ENCODE measurements at places on chromosomes 7 and 10. TPM values are rescaled to one million over a fixed set of nuclear protein-coding genes. Genes with fewer than 3 reads are reported as not detected.

The BTBD16 gene
- total RNA-seq = not detected

The LIPF gene
- not detected for total RNA-seq

The PNLIPRP2 gene
- total RNA-seq = not detected

The CDK14 gene
- total RNA-seq = 17.6 TPM

The PLEKHS1 gene
- not detected for total RNA-seq

The UNCX gene
- total RNA-seq = not detected

The SLC18A2 gene
- 0.17 TPM for total RNA-seq

The NACAD gene
- total RNA-seq = 3.0 TPM

The OGDH gene
- total RNA-seq = 684 TPM

The C10orf53 gene
- not detected for total RNA-seq

The MYO1G gene
- total RNA-seq = 0.73 TPM

The MYPN gene
- total RNA-seq = 86.5 TPM

The PCDH15 gene
- total RNA-seq = 1.00 TPM

The SLC13A1 gene
- total RNA-seq = not detected

The AKR1C2 gene
- total RNA-seq = 44.4 TPM

The TCAF2 gene
- total RNA-seq = 0.08 TPM

The RBM20 gene
- 117 TPM for total RNA-seq

The C10orf105 gene
- total RNA-seq = 0.05 TPM

The LRRD1 gene
- 0.18 TPM for total RNA-seq

The ZNF736 gene
- total RNA-seq = 6.6 TPM

The ZNF786 gene
- total RNA-seq = 2.5 TPM

The POM121 gene
- 20.0 TPM for total RNA-seq

The MUC12 gene
- not detected for total RNA-seq

The SAP25 gene
- not detected for total RNA-seq

The STEAP1 gene
- 1.6 TPM for total RNA-seq

The SRI gene
- 79.1 TPM for total RNA-seq

The EIF4H gene
- total RNA-seq = 194 TPM

The DNMBP gene
- total RNA-seq = 6.7 TPM

The C7orf25 gene
- total RNA-seq = 2.9 TPM

The BLNK gene
- 0.65 TPM for total RNA-seq

The KLLN gene
- total RNA-seq = 0.25 TPM

The CD36 gene
- total RNA-seq = 907 TPM

The IKZF1 gene
- 2.0 TPM for total RNA-seq

The CDH23 gene
- 4.6 TPM for total RNA-seq

The HOXA1 gene
- total RNA-seq = not detected

The PLEKHA8 gene
- 5.0 TPM for total RNA-seq

The GPR85 gene
- 2.3 TPM for total RNA-seq

The H2BK1 gene
- total RNA-seq = not detected

The FEZF1 gene
- total RNA-seq = not detected

The STAMBPL1 gene
- total RNA-seq = 2.4 TPM

The IFIT1B gene
- not detected for total RNA-seq

The TMEM139 gene
- 5.4 TPM for total RNA-seq

The ARL4A gene
- 18.5 TPM for total RNA-seq

The CYP2C8 gene
- total RNA-seq = not detected

The IDI2 gene
- 0.48 TPM for total RNA-seq

The KIAA1217 gene
- total RNA-seq = 38.3 TPM

The TSPAN12 gene
- 72.7 TPM for total RNA-seq

The ELN gene
- total RNA-seq = 20.1 TPM

The ACTL6B gene
- total RNA-seq = not detected
